ENCODE measurements at places on chromosomes 11 and 22.
A peak's percentile ranks its signal among the peaks of the same experiment; 100 is the strongest.

DNA sequence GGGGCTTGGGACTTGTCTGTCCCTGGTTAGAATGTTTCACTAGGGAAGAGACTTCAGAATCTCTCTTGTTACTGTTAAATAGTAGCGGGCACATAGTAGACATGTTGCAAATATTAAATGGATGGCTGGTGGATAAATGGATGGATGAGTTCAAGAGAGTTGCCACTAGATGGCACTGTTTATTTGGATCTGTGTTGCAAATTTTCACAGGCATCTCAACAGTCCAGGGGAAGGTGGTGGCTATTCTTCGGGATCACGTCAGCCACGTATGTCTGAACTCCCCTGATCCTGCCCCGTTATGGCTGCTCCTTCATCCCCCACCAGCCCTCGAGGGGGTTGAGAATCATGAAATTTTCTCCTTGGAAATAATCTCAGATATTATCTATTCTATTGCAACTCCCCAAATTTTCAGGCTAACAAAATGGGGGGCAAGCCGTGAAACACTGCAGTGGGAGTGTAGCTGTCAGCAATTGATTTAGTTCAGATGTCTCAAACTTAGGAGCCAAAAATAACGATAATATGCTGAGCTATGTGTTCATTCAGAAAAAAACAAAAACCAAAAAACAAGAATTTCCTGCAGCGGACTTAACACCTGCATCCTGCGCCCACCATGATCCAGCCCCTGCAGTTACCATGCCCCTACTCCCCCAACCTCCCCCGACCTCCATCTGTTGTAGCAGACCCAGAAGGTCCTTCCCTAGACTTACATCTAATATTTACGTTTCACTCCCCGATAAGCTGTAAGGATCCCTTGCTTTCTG, 29.1 kb upstream of the BIRC3 start:
- peak; percentile 85 for DNase-seq

DNA sequence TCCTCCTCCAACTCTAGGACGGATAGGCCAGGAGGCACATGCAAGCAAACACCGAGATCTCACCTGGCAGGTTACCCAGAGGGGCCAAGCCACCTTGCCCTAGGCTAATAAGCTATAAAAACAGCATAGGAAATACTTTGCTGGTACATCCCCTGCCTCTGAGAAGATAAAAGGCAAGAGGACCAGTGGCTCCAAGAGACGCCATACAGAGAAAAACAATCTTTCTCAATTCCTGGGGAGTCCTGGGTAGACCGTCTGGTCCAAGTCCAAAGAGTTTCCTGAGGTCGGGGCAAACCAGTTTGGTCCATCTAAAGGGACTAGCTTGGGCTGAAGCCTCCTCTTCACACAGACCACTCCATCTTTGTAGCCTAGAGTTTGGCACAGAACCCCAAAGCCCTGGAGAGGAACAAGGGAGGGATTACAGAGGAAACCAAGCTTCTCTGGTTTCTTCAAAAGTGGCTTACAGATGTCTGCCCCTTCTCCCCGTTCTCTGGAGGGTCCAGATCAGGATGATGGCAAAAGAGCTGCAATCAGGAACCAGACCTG, 40.4 kb downstream of the NUMA1 start:
- no peak for DNase-seq

- DNase-seq, result peak; percentile 6
Measured at GRCh38 chr22:38554281-38554680, 15.7 kb downstream of the DMC1 start.

DNA sequence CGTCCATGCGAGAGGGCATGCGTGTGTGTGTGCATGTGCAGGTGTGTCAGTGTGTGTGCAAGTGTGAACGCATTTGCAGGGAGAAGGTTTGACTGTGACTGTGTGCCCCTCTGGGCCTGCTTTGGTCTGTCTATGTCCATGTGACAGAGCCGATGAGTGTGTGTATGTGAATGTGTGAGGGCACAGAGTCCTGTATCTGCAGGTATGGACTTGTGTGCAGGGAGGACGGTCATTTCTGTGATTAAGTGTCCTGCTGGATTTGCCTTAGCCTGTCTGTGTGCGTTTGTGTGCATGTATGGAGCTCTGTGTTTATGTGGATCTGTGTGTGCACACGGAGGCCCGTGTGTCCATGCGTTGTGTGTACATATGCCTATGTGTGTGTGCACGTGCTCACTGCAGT, 5.4 kb downstream of the EMID1 start:
- no peak for DNase-seq

GRCh38 chr22:41445129-41446056, 1.2 kb downstream of the TOB2 start:
- no peak for DNase-seq

All from fibroblast of lung (primary cell).